ENCODE measurements at places on chromosomes 11 and 22.

DNA sequence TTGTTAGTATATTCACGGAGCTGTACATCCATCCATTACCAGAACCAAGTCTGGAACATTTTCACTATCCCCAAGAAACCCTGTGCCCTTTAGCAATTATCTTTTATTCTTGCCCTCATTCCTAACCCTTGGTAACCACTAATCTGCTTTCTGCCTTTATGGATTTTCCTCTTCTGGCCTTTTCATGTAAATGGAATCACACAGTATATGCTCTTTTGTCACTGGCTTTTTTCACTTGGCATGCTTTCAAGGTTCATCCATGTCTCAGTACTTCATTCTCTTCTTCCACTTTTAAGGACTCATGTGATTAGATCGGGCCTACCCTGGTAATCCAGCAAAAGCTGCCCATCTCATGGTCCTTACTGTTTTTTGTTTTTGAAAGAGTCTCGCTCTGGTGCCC lies 11.0 kb upstream of the ZBTB44 start:
- no peak for DNase-seq

GRCh38 chr11:2589538-2589934 lies 110.3 kb downstream of the KCNQ1OT1 start:
- no peak for DNase-seq

DNA sequence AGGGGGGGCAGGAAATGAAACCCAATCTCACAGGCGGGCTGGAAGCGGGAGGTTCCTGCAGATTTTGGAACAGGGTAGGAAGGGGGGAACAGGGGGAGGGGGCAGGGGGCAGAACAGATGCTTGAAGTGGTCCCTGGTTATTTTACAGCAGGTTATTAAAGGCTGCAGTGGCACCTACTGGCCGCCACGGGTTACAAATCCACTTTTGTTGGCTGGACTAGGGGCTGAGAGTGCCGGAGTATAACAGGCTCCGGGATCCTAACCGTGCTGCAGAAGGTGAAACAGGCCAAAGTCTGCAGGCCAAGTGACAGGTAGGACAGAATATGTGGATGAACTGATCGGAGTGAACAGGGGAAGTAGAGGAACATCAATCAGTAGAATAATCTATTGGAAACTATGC lies 2.5 kb downstream of the ROBO3 start:
- no peak for DNase-seq

DNA sequence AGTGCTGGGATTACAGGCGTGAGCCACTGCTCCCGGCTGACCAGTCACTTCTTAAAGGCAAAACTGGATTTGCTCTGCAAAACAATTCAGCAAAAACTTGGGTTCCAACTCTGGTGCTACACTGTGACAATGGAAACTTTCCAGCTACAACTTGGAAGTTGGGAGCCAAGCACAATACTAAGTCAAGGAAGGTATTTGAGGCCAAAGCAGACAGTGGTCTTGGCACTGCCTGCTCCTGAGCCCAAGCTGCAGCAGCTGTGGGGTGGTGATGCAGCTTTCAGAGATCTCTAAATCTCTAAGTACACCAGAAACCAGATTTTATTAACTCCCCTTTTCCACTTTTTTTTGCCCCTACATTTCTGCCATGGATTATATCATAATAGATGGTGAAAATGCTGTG lies 17.5 kb downstream of the ADM start:
- DNase-seq: no peak

DNA sequence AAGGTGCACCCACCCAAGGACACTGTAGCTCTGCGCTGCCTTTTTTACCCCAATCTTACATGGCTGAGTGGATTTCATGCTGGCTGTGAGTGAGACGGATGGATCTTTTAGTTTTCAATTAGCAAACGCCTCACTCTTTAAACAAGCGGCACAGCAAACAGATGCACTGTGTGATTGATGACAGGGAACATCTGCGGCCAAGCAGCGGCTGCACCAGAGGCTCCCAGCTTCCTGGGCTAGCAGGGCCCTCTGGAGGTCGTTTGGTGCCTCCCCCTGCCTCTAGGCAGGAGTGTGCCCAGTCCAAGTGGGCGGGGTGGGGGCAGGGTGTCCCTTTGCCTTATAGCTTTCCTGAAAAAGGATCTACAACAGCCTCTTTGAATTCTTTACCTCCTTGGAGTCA lies 2.1 kb upstream of the DRD2 start:
- no peak for DNase-seq

DNA sequence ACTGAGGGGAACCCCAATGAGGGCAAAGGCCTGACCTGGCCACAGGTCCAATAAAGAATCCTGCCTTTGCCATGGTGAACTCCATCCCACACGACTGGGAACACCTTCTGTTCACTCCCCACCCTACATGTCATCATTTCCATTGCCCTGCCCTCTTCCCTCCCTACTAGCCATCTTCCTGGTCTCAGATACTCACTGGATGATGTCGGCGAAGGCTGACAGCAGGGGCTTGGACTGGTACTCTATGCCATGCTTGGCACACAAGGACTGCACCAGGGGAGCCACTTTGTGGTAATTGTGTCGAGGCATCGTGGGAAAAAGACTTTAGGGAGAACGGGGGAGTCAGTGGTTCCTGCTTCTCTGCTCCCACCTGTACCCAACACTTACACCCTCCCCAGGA lies 9.9 kb downstream of the FEN1 start:
- DNase-seq: no peak

DNA sequence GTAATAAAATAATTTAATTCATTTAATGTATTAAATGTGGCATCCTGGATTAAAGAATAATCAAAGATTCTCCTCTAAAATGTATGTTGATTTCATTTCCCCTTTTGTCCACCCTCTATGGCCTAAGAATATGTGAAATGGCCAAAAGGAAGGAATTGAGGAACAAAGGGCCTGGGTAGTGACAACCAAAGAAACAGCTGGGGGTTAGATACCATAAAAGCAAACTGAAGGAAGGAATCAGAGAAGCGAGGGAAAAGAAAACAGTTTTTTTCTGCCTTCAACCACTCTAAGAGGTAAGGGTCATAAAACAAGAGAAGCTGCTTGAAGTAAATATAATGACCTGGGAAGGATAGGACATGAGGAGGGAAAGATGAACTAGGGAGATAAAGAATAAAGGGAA lies 139.3 kb downstream of the FAM76B start:
- DNase-seq: no peak

- DNase-seq: no peak
Observed at GRCh38 chr11:25838918-25839625, 492.9 kb upstream of the ANO3 start.

DNA sequence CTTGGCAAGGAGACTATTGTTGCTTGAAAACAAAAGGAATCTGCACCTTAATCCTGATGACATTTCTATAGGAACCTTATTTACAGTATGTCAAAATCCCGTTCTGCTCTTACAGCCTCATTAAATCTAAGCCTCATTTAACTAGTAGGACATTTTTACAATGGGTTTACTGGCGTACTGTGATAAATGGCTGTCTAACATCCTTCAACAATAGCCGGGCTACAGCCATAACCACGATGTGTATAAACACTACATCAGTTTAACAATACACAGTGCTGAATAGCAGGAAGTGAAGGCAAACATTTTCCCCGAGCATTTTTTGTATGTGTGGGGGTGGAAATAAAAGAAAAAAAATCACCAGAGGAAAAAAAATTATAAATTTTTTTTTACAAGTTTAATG lies 131.2 kb downstream of the ARL14EP start:
- no peak for DNase-seq

DNA sequence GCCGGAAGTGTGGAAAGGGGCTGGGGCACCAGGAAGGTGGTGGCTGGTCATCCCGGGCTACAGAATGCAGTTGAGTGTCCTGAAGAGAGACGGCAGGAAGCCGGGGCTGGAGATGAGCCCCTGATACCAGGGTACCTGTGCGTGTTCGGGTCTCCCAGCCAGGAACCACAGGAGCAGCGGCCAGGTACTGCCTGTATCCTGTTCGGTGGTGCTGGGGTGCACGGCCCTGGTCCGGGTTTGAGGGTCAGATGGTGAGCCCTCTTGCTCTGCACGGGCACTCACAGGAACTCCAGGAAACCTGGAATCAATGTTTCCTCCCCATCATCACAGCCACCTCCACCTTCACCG lies 253.1 kb upstream of the B3GAT1 start:
- DNase-seq: no peak

GRCh38 chr11:120610111-120610510 lies 98.6 kb downstream of the GRIK4 start:
- no peak for DNase-seq

DNA sequence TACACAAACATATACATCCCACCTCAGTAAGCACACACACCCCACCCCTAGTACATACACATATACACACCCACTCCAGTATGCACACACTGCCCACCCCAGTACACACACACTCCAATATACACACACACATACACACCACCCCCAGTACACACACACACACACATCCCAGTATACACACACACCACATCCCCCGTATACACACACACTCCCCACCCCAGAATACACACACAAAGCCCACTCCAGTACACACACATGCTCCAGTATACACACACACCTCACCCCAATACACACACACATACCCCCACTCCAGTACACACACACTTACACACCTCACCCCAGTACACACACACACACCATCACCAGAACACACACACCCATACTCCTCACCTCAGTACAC lies 7.4 kb downstream of the TECTA start:
- no peak for DNase-seq
